ENCODE measurements at places on chromosomes 4 and X.

DNA sequence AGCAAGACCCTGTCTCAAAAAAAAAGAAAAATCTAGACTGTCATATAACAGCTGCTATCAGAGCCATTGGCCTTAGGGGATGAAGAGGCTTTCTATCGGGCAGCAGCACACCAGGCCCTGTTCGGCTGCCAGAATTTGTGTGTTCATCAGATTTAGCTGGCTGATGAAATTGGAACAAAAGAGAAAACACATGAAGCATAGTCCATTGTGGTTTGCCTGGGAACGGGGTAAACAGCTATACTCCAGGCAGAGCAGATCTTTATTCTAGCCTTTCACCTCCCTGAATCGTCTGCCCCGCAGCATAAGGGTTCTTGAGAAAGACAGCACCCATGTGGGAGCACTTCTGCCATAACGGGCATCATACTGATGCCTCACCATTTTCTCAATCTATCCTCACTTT is 11.6 kb downstream of the TKTL1 start:
- DNase-seq = no peak

DNA sequence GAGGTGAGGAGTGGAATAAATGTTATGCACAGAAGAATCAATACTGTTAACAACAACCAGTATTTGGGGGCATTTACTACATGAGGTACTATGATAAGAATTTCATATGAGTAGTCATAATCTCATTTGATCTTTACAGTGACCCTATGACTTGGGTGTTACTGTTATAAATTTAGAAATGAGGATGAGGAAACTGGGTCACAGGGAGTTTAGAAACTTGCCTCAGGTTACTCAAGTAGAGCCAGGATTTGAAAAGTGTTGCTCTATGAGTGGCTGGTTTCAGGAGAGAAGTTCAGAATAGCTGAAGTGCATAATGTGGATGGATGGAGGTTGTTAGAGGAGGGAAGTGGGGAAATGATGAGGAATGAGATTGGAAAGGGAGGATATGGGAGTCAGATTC is 16.6 kb upstream of the DDIT4L start:
- DNase-seq = no peak

DNA sequence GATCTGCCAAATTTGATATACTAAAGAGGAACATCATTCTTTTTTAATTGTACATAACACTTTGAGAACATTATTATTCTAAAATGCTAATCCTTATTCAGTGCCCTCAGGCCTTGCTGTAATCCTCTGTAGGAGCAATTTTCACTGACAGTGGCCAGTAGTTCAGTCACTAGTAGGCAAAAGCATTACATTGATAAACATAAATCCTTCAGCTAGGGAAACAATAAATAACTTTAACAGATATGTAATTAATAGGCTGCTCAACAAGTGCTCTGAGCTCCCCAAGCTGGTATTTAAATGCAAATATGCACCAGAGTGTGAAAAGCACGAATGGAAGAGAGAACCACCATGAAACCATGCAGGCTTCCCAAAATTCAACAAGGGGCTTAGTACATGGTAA is 77.7 kb upstream of the FAM47C start:
- DNase-seq = no peak

DNA sequence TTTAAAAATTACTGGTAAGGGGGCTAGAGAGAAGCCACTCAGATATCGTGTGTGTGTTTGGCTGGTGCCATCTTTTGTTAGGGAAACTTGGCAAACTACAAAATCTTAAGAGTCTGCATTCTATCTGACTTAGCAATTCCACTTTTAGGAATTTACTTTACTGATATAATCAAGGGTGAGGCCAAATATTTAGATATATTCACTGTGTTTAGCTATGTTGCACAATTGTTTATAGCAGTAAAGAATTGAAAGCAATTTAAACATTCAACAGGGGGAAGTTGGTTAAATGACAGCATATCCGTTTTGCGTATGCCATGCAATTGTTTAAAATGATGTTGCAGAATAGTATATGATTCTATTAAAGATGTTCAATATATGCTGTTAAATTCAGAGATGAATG is 6.4 kb upstream of the HERC3 start:
- DNase-seq = no peak

GRCh38 chrX:15245896-15246295 is 24.0 kb downstream of the ASB9 start:
- DNase-seq = no peak

DNA sequence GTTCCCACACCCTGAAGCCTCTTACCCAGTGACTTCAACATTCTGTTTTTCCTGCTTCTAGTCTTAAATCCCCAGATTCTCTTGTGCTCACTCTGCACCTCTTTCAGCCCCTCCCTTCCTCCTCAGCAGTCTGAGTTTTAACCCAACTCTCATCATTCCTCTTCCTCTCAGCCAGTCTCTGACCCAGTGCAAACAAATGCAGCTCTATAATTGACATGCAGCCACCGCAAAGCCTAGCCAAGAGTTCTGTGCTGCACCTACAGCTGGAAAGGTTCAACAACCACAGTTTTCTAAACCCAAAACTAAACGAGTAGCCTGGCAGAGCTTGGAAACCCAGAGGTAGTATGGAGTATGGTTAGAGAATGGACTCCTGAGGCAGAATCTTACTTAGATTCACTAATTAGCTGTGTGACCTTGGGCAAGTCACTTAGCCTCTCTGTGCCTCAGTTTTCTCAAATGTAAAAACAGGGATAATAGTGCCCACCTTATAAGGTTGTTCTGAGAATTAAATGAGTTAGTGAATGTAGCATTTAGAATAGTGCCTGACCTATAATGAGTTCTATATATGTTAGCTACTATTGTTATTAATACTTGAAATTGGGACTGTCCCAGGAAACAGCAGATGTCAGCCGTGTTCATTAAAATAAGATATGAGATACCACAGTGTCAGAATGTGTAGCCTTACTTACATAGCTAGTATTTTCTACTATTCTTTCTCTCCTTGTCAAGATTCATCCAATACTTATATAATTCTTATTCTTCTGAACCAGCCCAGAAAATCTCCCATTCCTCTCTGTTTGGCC is 3.5 kb downstream of the TMEM154 start:
- DNase-seq = no peak

GRCh38 chr4:39166177-39166576 is 16.2 kb upstream of the WDR19 start:
- no peak for DNase-seq

DNA sequence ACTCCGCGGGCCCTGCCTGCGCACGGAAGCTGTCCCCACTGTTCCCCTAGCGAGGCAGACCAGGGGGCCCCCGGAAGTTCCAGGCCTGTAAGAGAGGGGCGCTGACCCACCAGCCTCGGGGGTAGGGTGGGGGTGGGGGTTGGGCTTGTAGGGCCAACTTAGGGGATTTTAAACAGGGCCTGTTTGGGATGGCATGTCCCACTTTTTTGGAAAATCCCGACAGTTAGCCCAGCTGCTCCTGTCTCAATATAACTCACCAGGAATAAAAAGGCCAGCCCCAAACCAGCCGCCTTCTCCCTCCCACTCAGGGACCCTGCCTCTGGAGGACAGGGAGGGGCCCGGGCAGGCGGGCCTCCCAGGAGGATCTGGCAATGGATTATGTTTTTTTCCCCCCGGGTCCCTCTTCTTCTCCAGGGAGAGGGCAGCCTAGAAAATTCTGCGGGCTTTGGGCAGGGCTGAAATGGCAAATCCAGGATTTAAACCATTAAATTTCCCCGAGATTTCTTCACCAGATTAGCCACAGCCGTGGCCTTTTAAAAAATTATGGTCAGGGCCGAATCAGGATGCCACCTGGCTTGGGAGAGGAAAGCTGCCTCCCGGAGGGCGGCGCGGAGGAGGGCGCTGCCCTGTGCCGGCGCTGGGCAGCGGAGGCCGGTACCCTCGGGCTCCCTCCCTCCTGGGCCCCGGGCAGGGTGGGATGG is 957 bp downstream of the PPP2R2C start:
- peak; percentile 70 for DNase-seq

Measured in frontal cortex (tissue), 4 donors.